Naive B cell (primary cell): ENCODE measurements at places on chromosomes 2 and 18. TPM values are rescaled to one million over a fixed set of nuclear protein-coding genes. Genes with fewer than 3 reads are reported as not detected.

DNA sequence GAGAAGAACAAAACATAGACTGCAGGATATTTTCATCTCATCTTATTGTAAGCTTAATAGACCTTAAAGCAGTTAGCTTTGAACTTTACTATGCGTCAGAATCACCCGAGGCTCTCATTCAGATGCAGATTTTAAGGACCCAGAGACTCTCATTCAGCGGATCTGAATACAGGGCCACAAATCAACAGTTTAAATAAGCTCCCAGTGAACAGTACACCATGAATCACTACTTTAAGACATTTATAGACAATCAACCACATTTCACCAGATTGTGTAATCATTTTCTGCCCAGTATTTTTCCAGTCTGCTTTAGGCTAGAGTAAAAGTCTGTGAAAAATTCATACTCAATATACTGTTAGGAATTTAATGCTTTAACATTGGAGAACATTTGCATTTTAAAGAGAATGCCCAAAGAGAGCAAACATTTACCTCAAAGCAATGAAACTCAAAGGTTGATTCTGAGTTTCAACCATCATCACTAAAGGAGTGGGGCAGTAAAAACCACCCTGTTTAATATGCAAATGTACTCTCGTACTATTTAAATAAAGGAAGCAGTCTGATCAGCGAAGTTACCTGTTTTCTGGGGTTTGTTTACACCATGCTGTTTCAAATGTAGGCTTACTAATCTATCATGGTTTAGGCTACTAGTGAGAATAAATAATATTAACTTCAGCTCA, 11.0 kb upstream of the ALPK2 start:
- DNase-seq, result no peak
- H3K36me3 ChIP-seq, result no peaks in the 10 kb centered on the region
- H3K4me3 ChIP-seq, result peak overlapping the region; percentile 9
- H3K27me3 ChIP-seq, result no peaks in the 10 kb centered on the region
- H3K4me1 ChIP-seq, result peaks cover 22% of the 10 kb centered on the region
- peak overlapping the region; percentile 69 for H3K27ac ChIP-seq

- H3K27ac ChIP-seq, result no peak overlapping the region
- no peaks in the 10 kb centered on the region for H3K4me1 ChIP-seq
- H3K36me3 ChIP-seq, result no peaks in the 10 kb centered on the region
- no peak overlapping the region for H3K4me3 ChIP-seq
- DNase-seq, result no peak
Measured at GRCh38 chr2:216657086-216657855, 24.1 kb downstream of the IGFBP2 start.

- peaks cover 11% of the 10 kb centered on the region for H3K27me3 ChIP-seq
- no peak overlapping the region for H3K4me3 ChIP-seq
- H3K4me1 ChIP-seq, result peaks cover 7% of the 10 kb centered on the region
- H3K27ac ChIP-seq, result no peak overlapping the region
Measured at GRCh38 chr2:174788291-174788929, 24.1 kb upstream of the CHRNA1 start.

- H3K4me1 ChIP-seq, result no peaks in the 10 kb centered on the region
- no peak overlapping the region for H3K27ac ChIP-seq
- no peaks in the 10 kb centered on the region for H3K36me3 ChIP-seq
- H3K27me3 ChIP-seq, result peaks cover 12% of the 10 kb centered on the region
Measured at GRCh38 chr2:104790100-104790811, 63.7 kb upstream of the POU3F3 start.

DNA sequence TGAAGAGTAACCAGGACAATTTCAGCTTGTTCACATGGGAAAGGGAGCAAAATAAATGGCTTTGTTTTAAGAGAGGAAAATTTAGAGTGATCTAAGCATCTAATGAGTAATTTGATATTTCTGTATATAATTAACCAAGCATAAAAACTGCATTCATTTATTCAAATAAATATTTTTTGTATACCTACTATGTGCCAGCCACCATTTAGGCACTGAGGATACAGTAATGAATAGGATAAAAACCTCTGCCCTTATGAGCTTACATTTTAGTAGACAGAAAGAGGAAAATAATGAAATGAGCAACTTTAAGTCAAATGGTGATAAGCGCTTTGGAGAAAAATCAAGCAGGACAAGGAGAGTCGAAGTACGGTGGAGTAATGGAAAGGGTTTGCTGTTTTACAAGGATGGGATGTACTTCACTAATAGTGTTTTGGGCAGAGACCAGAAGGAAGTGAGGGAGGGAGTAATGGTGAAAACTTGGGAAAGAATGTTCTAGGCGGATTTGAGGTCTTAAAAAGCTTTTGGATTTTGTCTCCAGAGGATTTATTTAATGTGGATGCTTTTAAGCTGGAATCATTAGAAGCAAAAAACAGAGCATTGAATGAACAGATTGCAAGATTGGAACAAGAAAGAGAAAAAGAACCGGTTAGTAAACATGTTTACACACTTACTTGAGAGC, 17.4 kb downstream of the NDC80 start:
- H3K27ac ChIP-seq, result peak overlapping the region; percentile 21
- no peaks in the 10 kb centered on the region for H3K27me3 ChIP-seq
- DNase-seq, result no peak

GRCh38 chr2:156517419-156517818, 81.2 kb downstream of the GPD2 start:
- H3K4me1 ChIP-seq, result no peaks in the 10 kb centered on the region
- peaks cover 9% of the 10 kb centered on the region for H3K36me3 ChIP-seq
- no peak overlapping the region for H3K4me3 ChIP-seq

- H3K27ac ChIP-seq, result no peak overlapping the region
- DNase-seq, result no peak
- no peak overlapping the region for H3K4me3 ChIP-seq
- no peaks in the 10 kb centered on the region for H3K36me3 ChIP-seq
Measured at GRCh38 chr2:7394195-7394594, 477.0 kb downstream of the RNF144A start.

DNA sequence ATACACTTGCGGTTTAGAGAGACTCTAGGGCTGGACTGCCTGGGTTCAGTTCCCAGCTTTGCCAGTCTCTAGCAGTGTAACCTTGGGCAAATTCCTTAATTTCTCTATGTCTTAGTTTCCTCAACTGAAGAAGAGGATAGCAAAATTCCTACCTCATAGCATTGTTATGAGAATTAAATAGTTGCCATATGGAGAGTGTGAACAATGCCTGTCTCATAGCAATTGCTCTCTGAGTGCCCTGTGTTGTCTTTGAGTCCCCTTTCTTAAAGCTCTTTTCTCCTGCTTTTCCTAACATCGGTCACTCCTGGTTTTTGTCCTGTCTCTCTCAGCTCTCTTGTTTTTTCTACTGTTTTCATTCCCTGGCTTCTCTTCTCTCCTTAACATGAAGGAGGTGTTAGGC, 116.8 kb upstream of the ALPP start:
- no peak overlapping the region for H3K4me3 ChIP-seq
- no peak overlapping the region for H3K27ac ChIP-seq
- peaks cover 6% of the 10 kb centered on the region for H3K4me1 ChIP-seq
- DNase-seq, result no peak
- H3K36me3 ChIP-seq, result peaks cover 41% of the 10 kb centered on the region

RUFY4 gene
- polyA plus RNA-seq, result not detected

- peaks cover 33% of the 10 kb centered on the region for H3K36me3 ChIP-seq
- H3K27ac ChIP-seq, result no peak overlapping the region
- DNase-seq, result no peak
- no peak overlapping the region for H3K4me3 ChIP-seq
- peaks cover 8% of the 10 kb centered on the region for H3K4me1 ChIP-seq
Measured at GRCh38 chr2:164662868-164663631, 41.8 kb upstream of the GRB14 start.

HES6 gene
- polyA plus RNA-seq, result 6.9 TPM

DNA sequence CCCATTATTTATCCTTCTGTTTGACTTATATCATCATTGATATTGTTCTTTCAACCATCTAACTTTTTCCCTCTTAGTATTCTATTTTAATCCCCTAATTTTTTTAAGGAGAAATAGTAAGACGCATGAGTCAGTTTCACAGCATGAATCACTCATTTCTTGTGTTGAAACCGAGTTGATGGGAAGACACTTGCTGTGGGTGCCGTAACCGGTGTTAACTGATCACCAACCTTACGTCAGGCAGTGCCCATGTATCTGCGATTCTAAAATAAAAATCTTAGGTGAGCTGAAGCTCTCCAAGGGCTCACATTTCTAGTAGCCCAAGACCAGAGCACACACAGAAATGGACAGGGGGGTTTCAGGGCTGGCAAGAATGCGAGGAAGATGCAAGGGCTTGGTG, 348.1 kb downstream of the GALR1 start:
- H3K27me3 ChIP-seq, result peaks cover 10% of the 10 kb centered on the region
- no peak overlapping the region for H3K27ac ChIP-seq
- H3K4me1 ChIP-seq, result no peaks in the 10 kb centered on the region
- DNase-seq, result no peak

DNA sequence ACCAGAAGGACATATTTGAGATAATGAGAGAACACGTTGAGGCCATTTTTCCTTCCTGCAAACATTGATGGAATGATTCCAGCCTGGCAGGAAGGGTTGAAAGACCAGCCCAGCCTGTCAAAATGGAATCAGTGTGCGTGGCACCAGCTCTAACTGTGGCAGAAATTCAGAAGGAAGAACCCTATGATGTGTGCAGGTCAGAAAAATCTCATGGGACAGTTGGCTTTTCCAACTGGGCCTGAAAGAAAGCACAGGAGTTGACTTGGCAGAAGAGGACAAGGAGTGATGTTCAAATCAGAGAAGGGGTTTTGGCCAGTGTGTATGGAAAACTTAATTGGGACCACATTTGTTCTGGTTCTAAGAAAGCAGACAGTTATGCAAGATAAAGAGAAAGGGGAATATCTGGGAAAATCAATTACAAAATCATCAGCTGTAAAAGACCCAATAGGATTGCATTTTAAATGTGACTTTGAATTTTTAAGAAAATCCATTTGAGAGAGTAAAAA, 192.8 kb upstream of the PID1 start:
- no peaks in the 10 kb centered on the region for H3K27me3 ChIP-seq
- no peaks in the 10 kb centered on the region for H3K4me1 ChIP-seq
- no peak for DNase-seq
- H3K27ac ChIP-seq, result no peak overlapping the region

DNA sequence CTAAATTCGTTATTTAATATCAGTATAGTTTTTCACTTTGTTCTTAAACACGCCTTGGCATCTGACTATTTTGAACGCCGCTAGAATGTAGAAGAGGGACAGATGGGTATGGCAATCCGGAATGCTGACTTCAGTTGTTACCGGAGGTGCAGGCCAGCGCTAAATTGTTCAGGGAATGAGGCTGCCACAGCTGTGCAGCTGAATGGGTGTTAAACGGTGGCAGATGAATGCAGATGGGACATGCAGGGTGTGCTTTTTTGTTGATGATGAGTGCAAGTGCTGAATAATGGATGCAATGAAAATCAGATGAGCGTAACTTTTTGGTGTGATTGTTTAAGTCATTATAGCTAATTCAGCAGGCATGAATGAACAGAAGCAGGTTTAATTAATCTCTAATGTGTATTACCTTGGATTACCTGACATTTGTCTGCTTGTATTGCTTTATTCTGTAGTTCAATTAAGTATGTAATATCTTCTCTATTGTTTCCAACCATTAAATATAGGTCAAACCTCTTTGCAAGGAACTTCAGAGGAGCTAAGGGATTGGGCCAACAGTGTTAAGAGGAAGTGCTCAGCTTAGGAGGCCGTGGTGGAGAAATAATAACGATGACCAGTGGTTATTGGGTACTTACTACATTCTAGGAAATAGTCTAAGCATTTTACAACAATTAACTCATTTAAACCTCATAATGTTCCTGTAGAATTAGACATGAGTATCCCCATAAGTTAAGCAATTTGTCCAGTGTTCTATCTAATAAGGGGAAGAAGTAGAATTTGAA, 11.9 kb upstream of the CREG2 start:
- H3K36me3 ChIP-seq, result no peaks in the 10 kb centered on the region
- peaks cover 45% of the 10 kb centered on the region for H3K4me1 ChIP-seq
- DNase-seq, result no peak
- peak overlapping the region; percentile 95 for H3K27ac ChIP-seq
- peak overlapping the region; percentile 73 for H3K4me3 ChIP-seq
